ENCODE measurements at places on chromosomes 4 and X.
A peak's percentile ranks its signal among the peaks of the same experiment; 100 is the strongest.

DNA sequence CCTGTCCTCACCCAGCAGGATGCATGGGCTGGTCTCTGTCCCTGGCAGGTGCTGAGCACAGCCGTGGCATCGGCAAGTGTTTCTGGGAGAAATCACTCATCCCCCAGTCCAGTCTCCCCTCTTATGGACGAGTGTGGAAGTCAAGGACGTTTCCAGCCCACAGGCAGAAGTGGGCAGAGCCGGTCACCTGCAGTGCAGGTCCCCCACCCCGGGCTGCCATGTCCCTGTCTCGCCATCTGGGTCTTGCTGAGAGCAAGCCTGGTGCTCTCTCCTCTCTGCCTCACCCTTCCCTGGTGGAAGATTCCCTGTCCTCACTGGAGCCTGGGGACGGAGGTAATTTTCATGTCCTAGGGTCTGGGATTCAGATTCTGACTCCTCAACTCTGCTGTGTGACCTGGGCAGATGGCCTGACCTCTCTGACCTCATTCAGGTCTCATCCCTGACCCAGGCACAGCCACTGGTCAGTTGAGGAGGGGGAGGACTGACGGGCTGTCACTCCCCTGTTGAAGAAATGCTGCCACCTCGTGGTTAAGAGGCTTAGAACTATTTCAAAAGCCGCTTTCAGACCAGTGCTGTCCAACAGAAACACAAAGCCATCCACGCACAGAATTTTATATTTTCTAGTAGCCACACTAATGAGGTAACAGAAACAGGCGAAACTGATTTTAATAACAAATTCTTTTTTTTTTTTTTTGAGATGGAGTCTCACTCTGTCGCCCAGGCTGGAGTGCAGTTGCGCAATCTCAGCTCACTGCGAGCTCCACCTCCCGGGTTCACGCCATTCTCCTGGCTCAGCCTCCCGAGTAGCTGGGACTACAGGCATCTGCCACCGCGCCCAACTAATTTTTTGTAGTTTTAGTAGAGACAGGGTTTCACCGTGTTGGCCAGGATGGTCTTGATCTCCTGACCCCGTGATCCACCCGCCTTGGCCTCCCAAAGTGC lies 1.8 kb downstream of the CPZ start:
- peak; percentile 31 for DNase-seq

DNA sequence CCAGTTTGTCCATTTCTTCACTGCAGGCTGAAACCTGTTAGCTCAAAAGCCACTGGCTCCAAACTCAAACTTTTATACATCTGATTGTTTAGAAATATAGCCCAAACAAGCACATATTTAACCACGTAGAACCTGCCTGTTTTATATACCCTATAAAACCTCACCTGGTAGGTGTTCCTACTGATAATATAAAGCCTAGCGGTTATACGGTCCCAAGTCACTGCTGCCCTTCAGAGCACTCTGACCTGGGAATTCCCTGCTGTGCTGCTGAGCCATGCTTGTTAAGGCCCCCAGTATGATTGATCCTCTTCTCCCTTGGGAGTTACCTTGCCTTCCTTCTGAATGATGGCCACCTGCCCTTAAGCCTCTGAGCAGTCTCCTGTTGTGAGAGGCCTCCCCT lies 432.8 kb upstream of the LCORL start:
- DNase-seq, result no peak

DNA sequence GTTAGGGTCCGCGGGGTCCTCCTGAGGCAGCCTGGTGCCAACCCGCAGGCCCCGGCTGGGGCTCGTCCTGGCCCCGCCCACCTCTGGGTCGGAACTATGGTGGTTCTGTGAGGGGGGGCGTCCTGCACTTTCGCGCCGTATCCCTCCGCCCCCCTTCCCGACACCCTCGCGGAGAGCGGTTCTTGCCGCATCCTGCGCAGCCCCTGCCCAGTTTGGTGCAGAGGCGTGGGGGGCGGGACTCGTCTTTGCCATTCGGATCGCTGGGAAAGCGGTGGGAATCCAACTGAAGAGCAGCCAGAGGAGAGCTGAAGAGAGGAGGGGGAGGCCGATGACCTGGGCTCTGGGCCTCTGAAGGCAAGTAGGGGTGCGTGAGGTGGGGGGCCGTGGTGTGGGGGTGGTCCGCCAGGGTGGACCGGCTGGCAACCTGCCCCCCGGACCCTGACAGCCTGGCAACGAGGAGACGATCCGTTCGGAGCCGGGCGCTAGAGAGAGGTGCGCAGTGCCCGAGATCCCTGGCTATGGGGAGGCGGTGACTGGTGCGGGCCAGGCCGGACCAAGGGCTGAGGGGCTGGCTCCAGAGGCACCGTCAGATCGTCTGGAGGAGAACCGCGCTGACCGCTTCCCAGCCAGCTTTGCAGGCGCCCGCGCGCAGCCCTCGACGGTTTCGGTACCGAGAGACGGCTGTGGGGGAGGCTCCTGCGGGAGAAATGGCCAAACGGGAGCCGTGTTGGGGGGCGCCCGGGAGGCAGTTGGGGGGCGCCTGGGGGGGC lies at the start of gene GPRASP1:
GPRASP1 (plus strand) TSS at position 242 of the 770 bp plus-strand sequence. CDS start 2,431 bp downstream, outside the sequence.
- no peak for DNase-seq

GRCh38 chr4:23373261-23373660 lies 516.6 kb downstream of the PPARGC1A start:
- DNase-seq, result no peak

- DNase-seq, result no peak
Observed at GRCh38 chr4:138838251-138838650, 177.3 kb upstream of the NOCT start.

DNA sequence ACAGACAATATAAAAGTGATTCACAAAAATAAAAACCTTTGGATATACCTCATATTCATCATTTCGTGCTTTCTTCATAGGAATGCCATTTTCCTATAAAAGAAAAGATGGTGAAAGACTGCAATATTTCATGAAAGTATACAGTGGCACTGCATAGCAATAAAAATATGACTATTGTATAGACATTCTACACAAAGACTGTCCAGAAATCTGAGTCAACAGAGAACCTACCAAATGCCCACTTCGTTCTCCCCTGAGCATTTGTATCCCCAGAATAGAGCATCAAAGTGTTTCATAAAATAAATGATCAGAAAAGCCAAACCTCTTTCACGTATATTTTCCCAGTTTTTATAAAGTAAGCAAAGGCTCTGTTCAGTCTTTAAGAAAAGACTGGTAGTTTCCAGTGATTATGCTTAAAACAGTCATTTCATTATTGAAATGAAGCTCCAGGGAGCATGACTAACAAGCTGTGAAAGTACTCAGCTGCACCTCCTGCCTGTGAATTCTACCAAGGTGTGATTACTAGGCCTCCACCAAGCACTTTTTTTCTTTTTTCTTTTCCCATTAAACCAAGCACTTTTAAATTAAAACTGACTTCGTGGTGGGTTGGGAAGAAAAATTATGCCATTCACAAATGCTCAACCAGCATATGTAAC lies 20.2 kb downstream of the PPA2 start:
- no peak for DNase-seq
